Activated CD8-positive, alpha-beta T cell treated with anti-CD3 and anti-CD28 coated beads, Interleukin-2, amount 10 ng/mL, durations not matched to agents 7 days and 5 days (primary cell): ENCODE measurements at places on chromosomes 7 and 10. TPM values are rescaled to one million over a fixed set of nuclear protein-coding genes. Genes with fewer than 3 reads are reported as not detected.

DNA sequence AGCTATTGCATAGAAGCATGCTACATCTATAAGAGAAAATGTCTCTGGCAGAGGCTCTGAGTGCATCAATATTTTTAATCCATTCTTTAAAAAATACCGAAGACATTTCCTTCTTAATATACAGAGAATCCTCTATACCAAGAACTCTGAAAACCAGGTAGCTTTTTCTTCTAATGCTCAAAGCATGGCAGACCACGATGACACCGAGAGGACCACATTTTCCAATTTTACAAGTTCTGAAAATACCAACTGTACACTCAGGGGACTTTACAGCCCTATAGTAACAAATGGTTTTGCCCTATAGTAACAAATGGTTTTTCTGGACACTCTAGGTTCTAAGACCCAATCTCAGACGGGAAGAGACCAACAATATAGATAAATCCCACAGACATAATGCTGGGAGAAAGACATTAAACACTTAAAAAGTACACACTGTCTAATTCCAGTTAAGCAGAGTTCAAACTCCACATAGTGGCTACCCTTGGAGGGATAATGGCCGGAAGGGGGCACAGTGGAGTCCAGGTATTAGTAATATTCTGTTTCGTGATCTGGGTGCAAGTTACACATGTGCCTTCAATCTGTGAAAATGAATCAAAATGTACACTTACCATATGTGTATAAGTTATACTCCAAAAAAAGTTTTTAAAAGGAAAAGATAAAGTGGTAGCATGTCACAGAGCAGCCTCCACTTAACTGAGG is 26.2 kb downstream of the CCDC6 start:
- H3K27me3 ChIP-seq, result no peaks in the 10 kb centered on the region
- H3K27ac ChIP-seq, result peak overlapping the region; percentile 71
- peaks cover 70% of the 10 kb centered on the region for H3K4me1 ChIP-seq
- H3K4me3 ChIP-seq, result peak overlapping the region; percentile 23
- no peak for DNase-seq

DNA sequence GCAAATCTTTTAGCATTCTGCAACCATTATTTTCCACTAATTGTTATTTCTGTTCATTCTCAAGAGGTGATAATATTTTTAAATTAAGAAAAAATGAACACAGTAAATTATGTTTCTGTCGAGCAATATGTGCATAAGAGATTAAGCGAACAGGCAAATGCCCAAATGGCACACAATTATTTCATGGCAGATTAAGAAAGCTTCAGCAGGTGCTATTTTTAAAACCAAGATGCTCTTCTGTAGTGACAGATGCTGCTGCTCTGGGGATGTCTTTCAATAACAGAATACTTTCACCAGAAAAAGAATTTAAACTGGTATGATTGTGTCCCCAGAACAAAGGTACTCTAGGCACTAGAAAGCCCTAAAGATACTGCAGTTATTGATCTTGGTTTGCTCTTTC is 412.7 kb upstream of the SORCS1 start:
- no peak for DNase-seq
- no peak overlapping the region for H3K27ac ChIP-seq
- H3K27me3 ChIP-seq, result no peaks in the 10 kb centered on the region
- H3K4me3 ChIP-seq, result no peak overlapping the region
- no peaks in the 10 kb centered on the region for H3K4me1 ChIP-seq

- no peak overlapping the region for H3K4me3 ChIP-seq
- peaks cover 16% of the 10 kb centered on the region for H3K4me1 ChIP-seq
- H3K27me3 ChIP-seq, result peaks cover 5% of the 10 kb centered on the region
- no peak overlapping the region for H3K27ac ChIP-seq
- DNase-seq, result no peak
- H3K36me3 ChIP-seq, result no peaks in the 10 kb centered on the region
Measured at GRCh38 chr10:101848408-101848807, 4.8 kb upstream of the KCNIP2 start.

- no peak overlapping the region for H3K27ac ChIP-seq
- H3K36me3 ChIP-seq, result peaks cover 2% of the 10 kb centered on the region
- no peak overlapping the region for H3K4me3 ChIP-seq
- H3K4me1 ChIP-seq, result peaks cover 3% of the 10 kb centered on the region
- DNase-seq, result no peak
Measured at GRCh38 chr10:35420044-35420443, 83.7 kb downstream of the CCNY start.

- peaks cover 15% of the 10 kb centered on the region for H3K36me3 ChIP-seq
- H3K4me1 ChIP-seq, result peaks cover 53% of the 10 kb centered on the region
- peaks cover 4% of the 10 kb centered on the region for H3K27me3 ChIP-seq
- peak overlapping the region; percentile 94 for H3K27ac ChIP-seq
Measured at GRCh38 chr10:73997461-73997786, 492 bp upstream of the VCL start.

- no peak overlapping the region for H3K27ac ChIP-seq
- no peaks in the 10 kb centered on the region for H3K27me3 ChIP-seq
- DNase-seq, result no peak
- H3K36me3 ChIP-seq, result peaks cover 6% of the 10 kb centered on the region
Measured at GRCh38 chr7:37281368-37282092, 167.1 kb downstream of the ELMO1 start.

GRCh38 chr10:112813866-112814591 is 136.0 kb upstream of the TCF7L2 start:
- no peaks in the 10 kb centered on the region for H3K27me3 ChIP-seq
- H3K4me3 ChIP-seq, result no peak overlapping the region
- no peak overlapping the region for H3K27ac ChIP-seq
- no peak for DNase-seq
- H3K4me1 ChIP-seq, result peaks cover 26% of the 10 kb centered on the region

GRCh38 chr10:116809483-116810119 is 39.7 kb upstream of the ENO4 start:
- peaks cover 3% of the 10 kb centered on the region for H3K27me3 ChIP-seq
- DNase-seq, result no peak
- no peak overlapping the region for H3K27ac ChIP-seq

The IFRD1 gene
- 40.1 TPM for total RNA-seq

The PKD2L1 gene
- 0.10 TPM for total RNA-seq

The GPR85 gene
- total RNA-seq, result not detected

The CACNA2D1 gene
- total RNA-seq, result not detected

The SDK1 gene
- total RNA-seq, result 0.05 TPM
